ENCODE measurements at places on chromosomes 7 and 10. TPM values are rescaled to one million over a fixed set of nuclear protein-coding genes. Genes with fewer than 3 reads are reported as not detected.

- no peak overlapping the region for H3K27ac ChIP-seq
- H3K36me3 ChIP-seq, result peaks cover 36% of the 10 kb centered on the region
- peaks cover 46% of the 10 kb centered on the region for H3K4me1 ChIP-seq
- no peak for DNase-seq
- no peaks in the 10 kb centered on the region for H3K27me3 ChIP-seq
- H3K4me3 ChIP-seq, result no peak overlapping the region
Measured at GRCh38 chr7:102302025-102302424, 15.4 kb downstream of the SH2B2 start.

DNA sequence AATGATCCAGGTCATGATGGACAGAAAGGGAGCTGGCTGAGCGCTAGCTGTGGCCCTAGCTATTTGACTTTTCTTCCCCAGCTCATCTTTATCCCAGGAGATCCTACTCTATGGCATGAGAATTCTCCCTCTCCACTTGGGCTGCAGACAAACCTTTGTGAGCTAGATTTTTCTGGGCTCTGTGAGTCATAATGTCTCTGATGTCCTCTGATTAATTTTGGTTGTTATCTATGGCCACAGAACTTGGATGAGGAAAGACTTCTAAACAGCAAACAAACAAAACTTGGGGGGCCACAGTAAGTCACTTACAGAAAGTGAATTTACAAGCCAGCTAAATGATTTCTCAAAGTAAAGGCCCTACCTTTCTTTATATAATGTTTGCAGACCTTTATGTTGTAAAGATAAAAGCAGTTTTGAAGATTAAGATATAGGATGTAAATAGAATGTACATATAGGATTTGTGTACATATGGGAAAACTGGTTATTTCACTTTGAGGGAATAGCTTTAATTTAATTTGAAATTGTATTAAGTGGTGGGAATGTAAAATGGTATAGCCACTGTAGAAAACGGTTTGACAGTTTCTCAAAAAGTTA is 10.4 kb downstream of the ABLIM1 start:
- no peaks in the 10 kb centered on the region for H3K4me1 ChIP-seq
- no peaks in the 10 kb centered on the region for H3K27me3 ChIP-seq
- no peak overlapping the region for H3K4me3 ChIP-seq
- H3K36me3 ChIP-seq, result no peaks in the 10 kb centered on the region
- DNase-seq, result no peak
- no peak overlapping the region for H3K27ac ChIP-seq

- H3K36me3 ChIP-seq, result no peaks in the 10 kb centered on the region
- H3K4me3 ChIP-seq, result no peak overlapping the region
- no peak for DNase-seq
- H3K27ac ChIP-seq, result no peak overlapping the region
Measured at GRCh38 chr7:82241356-82241755, 202.2 kb downstream of the CACNA2D1 start.

GRCh38 chr10:61992671-61993668 is 91.5 kb downstream of the ARID5B start:
- DNase-seq, result peak; percentile 86
- peaks cover 5% of the 10 kb centered on the region for H3K36me3 ChIP-seq

DNA sequence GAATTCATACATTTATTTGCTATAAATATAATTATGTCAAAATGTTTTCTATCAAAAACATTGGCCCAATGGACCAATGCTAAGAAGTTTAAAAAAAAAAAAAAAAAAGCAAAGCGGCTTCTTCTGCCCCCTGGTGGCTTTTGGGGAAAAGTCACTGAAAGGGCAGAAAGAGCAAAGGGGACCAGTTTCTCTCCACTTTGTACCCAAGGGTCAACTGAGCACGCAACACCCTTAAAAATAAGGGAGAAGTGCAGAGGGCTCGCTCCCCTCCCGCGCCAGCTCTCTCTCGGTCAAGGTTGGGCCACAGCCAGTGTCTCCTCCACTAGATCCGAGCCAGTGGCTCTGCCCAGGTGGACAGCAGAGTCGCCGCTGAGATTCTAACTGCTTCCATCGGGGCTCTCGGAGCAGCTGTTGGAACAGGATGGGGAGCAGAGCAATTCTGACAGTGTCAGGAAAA is 136.4 kb upstream of the FGFR2 start:
- no peaks in the 10 kb centered on the region for H3K4me1 ChIP-seq
- H3K27me3 ChIP-seq, result peaks cover 5% of the 10 kb centered on the region
- H3K36me3 ChIP-seq, result no peaks in the 10 kb centered on the region
- no peak overlapping the region for H3K27ac ChIP-seq
- DNase-seq, result peak; percentile 10

The SFTPA1 gene
- polyA plus RNA-seq, result not detected

The FAM25C gene
- not detected for polyA plus RNA-seq

The CYP51A1 gene
- polyA plus RNA-seq, result 17.5 TPM

The MLXIPL gene
- polyA plus RNA-seq, result not detected

Data from B cell (primary cell).